CD4-positive, alpha-beta T cell treated with Interleukin-21 for 1 hour (primary cell): ENCODE measurements at places on chromosomes 5 and 9.
A peak's percentile ranks its signal among the peaks of the same experiment; 100 is the strongest.

GRCh38 chr5:144304688-144305087 lies 134.0 kb downstream of the KCTD16 start:
- no peak for DNase-seq

DNA sequence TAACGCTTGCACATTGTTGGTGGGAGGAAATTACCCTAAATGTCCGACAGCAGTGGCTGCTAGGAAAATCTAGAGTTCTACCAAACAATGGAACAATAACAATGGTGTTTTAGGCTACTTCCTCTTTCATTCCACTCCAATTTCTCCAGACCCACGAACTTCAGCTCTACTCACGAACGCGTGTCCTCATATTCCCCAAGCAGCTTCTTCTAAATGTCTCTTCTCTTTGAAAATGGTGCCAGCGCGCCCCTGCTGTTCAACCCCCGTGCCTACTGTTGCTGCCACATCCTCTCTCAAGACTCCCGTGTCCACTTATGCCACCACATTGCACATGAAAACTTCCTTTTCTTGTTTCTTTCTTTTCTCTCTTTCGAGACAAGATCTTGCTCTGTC lies 25.6 kb downstream of the OR2V2 start:
- DNase-seq: peak; percentile 39

DNA sequence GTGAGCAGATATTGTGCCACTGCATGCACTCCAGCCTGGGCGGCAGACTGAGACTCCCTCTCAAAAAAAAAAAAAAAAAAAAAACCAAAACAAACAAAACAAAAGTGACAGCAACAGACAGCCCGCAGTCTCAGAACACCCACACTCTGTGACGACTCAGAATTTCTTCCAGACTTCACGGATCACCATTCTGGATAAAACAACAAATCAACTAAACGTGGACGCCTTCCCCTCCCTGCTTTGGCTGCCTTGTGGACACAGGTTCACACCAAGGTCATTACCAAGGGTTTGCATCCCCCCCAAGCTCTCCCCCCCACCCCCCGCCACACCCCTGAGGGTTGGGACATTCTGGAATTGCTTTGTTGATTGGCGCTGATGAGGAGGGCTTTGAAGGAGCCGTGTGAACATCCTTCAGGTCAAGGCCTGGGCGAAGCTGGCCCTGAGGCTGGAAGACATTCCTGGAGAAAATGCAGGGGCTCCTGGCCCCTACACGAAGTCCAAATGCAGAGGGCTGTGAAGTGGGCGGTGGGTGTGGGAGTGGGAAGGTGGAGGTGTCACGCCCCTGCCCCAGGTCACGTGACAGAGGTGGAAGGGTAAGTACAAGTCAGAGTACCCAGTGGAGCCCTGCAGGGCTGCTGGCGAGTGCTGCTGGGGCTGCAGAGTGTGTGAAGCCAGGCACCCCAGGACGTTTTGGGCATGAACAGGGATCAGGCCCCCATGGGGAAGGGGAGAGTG lies 10.1 kb downstream of the LCN10 start:
- DNase-seq: no peak

DNA sequence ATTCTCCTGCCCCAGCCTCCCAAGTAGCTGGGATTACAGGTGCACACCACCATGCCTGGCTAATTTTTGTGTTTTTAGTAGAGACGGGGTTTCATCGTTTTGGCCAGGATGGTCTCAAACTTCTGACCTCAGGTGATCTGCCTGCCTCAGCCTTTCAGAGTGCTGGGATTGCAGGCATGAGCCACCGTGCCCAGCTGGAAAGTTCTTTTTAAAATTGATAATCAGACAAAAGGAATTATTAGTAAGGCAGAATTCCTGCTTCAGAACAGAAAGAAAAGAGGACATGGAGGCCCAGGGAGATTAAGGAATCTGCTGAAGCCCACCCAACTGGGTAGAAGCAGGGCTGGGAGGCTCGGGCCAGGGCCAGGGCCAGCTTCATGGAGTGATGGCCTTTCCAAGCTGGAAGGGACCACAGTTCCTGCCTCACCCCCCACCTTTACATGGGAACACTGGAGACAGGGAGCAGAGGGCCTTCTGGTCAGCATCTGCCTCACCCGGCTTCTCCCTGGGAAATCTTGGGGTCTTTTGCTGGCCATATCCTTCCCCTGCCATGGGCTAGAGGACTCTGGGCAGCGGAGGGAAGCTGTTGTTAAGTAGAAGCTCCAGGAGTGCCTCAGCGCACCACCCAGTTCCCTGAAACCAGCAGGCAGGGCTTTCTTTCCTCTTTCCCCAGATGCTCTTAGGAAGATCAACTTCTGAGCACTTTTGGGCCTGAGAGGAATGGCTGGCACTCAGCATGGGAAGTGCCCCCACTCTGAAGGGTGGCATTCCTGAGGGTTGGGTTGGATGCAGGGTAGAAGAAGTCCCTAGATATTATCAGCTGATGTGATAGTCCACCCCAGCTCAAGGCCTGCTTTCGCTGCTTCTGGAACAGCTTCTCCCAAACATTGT lies 70.1 kb downstream of the RGS3 start:
- DNase-seq: no peak

GRCh38 chr9:132969783-132970182 lies 8.7 kb upstream of the GFI1B start:
- no peak for DNase-seq

GRCh38 chr5:89435347-89435746 lies 552.4 kb upstream of the MEF2C start:
- no peak for DNase-seq

- no peak for DNase-seq
Measured at GRCh38 chr5:160555581-160555970, 133.9 kb downstream of the PTTG1 start.
